ENCODE measurements at places on chromosomes 12 and 14. TPM values are rescaled to one million over a fixed set of nuclear protein-coding genes. Genes with fewer than 3 reads are reported as not detected.

GRCh38 chr12:561908-562593 lies 101.2 kb downstream of the NINJ2 start:
- DNase-seq: peak; percentile 83

GRCh38 chr14:39038542-39038941 lies 64.5 kb downstream of the SEC23A start:
- no peak for DNase-seq

DNA sequence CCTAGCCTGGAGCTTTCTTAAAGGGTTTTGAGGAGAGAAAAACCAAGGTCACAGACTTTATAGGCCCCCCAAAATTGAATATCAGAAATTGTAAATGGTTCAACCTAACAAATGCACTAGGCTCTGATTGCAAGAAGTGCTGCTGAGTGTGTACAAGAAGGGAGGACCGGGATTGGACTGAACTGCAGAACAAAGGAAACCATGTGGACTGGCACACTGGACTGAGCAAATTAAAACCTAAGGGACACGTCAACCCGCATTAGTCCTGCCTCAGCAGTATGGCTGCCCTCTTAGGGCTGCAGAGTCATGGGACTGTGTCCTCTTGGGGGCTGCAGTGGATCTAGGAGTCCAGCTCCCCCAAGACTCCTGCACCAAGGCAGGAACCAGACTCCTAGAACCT lies 842 bp upstream of the CISTR start:
- no peak for DNase-seq

- no peak for DNase-seq
Measured at GRCh38 chr12:94704452-94705306, 54.3 kb upstream of the TMCC3 start.

The PABPN1 gene
- polyA plus RNA-seq: 194 TPM

The CLEC7A gene
- 3.9 TPM for polyA plus RNA-seq

The SCNN1A gene
- 3.7 TPM for polyA plus RNA-seq

The KCNC2 gene
- 0.24 TPM for polyA plus RNA-seq

The COCH gene
- polyA plus RNA-seq: 1.6 TPM

Data from left lung (tissue), 14 donors.